A549 treated with Hydrocortisone at 1 μM for 4 hours (cell line): ENCODE measurements at places on chromosomes 3 and 15. TPM values are rescaled to one million over a fixed set of nuclear protein-coding genes. Genes with fewer than 3 reads are reported as not detected.

Gene FRMD5
- total RNA-seq = 2.0 to 2.9 TPM (median 2.5 TPM) in 5 replicates

Gene SPSB4
- 0.14 to 0.23 TPM (median 0.18 TPM) in 5 replicates for total RNA-seq

Gene ABHD6
- 10.0 to 11.0 TPM (median 10.1 TPM) in 5 replicates for total RNA-seq

Gene MOBP
- 0.09 to 0.24 TPM in 2 of 5 replicates, not detected in the others for total RNA-seq

Gene ZKSCAN7
- not detected in 5 replicates for total RNA-seq

Gene SLC51B
- 14.4 to 20.3 TPM (median 15.9 TPM) in 5 replicates for total RNA-seq

Gene IL5RA
- not detected in 5 replicates for total RNA-seq

Gene NECTIN3
- total RNA-seq = 15.7 to 28.4 TPM (median 23.1 TPM) in 5 replicates

Gene SENP8
- total RNA-seq = 2.1 to 2.5 TPM (median 2.3 TPM) in 5 replicates

Gene GOLGA6L7
- not detected in 5 replicates for total RNA-seq

Gene CEMIP
- 1.0 to 1.6 TPM (median 1.2 TPM) in 5 replicates for total RNA-seq

Gene DLL4
- 1.8 to 2.4 TPM (median 2.1 TPM) in 5 replicates for total RNA-seq

Gene SAMD7
- not detected in 5 replicates for total RNA-seq

Gene ZIC1
- 0.01 to 0.18 TPM (median 0.10 TPM) in 3 of 5 replicates, not detected in the others for total RNA-seq

Gene LTK
- 0.03 to 0.10 TPM (median 0.07 TPM) in 5 replicates for total RNA-seq

Gene PROS1
- 9.1 to 13.9 TPM (median 11.6 TPM) in 5 replicates for total RNA-seq

Gene GOLGA8N
- total RNA-seq = 0.91 to 1.6 TPM (median 1.3 TPM) in 5 replicates

Gene PLAAT1
- total RNA-seq = 0.13 to 0.17 TPM in 2 of 5 replicates, not detected in the others

Gene BTLA
- total RNA-seq = 0.08 TPM in 1 of 5 replicates, not detected in the others

Gene MYRIP
- total RNA-seq = 0.05 TPM in 1 of 5 replicates, not detected in the others

Gene CPA3
- total RNA-seq = not detected in 5 replicates

Gene BFSP2
- total RNA-seq = not detected in 5 replicates

Gene SOX2
- total RNA-seq = 0.37 to 0.58 TPM (median 0.43 TPM) in 5 replicates

Gene CFAP92
- total RNA-seq = not detected in 5 replicates

Gene GNAT1
- 0.21 TPM in 1 of 5 replicates, not detected in the others for total RNA-seq

Gene IQCF5
- not detected in 5 replicates for total RNA-seq

Gene JAGN1
- total RNA-seq = 78.5 to 106 TPM (median 99.5 TPM) in 5 replicates

Gene ADAMTS17
- total RNA-seq = 0.06 to 0.15 TPM (median 0.09 TPM) in 4 of 5 replicates, not detected in the other

Gene PLOD2
- 67.2 to 127 TPM (median 97.4 TPM) in 5 replicates for total RNA-seq

Gene ACKR4
- total RNA-seq = not detected in 5 replicates

Gene ZWILCH
- total RNA-seq = 32.2 to 39.2 TPM (median 35.5 TPM) in 5 replicates

Gene CPNE9
- 0.10 to 0.30 TPM (median 0.18 TPM) in 5 replicates for total RNA-seq

Gene CHRNB4
- total RNA-seq = 0.75 to 1.4 TPM (median 0.89 TPM) in 5 replicates

Gene HHATL
- not detected in 5 replicates for total RNA-seq

Gene AP3B2
- 0.61 to 1.0 TPM (median 0.82 TPM) in 5 replicates for total RNA-seq

Gene DNAH12
- total RNA-seq = 0.01 to 0.10 TPM (median 0.05 TPM) in 5 replicates

Gene ITGB5
- 425 to 500 TPM (median 462 TPM) in 5 replicates for total RNA-seq

Gene SNTN
- not detected in 5 replicates for total RNA-seq

Gene RASGRF1
- total RNA-seq = 0.17 to 0.43 TPM (median 0.34 TPM) in 5 replicates

Gene UPK1B
- total RNA-seq = 9.6 to 14.3 TPM (median 11.9 TPM) in 5 replicates

Gene LIPH
- 4.8 to 7.6 TPM (median 5.5 TPM) in 5 replicates for total RNA-seq
